ENCODE measurements at places on chromosomes 5 and 9.

GRCh38 chr9:8724284-8725018 is 924.9 kb upstream of the DMAC1 start:
- no peak for DNase-seq

DNA sequence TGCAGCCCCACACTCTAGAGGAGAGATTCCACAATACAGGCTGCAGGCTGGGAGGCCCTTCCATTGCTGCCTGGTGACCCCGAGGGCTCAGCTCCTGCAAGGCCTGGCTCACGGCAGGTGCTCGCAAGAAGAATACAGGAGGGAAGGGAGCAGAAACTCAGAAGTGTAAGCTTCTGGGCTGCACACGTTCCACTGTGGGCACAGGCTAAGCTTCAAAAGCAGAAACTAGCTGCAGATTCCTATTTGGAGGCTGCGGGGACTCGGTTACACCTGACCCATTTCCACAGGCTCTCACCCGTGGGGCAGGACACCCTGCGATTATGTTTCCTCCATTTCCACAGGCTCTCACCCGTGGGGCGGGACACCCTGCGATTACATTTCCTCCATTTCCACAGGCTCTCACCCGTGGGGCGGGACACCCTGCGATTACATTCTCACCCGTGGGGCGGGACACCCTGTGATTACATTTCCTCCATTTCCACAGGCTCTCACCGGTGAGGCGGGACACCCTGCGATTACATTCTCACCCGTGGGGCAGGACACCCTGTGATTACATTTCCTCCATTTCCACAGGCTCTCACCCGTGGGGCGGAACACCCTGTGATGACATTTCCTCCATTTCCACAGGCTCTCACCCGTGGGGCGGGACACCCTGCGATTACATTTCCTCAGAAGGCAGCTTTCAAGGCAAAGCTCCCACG is 10.3 kb downstream of the LPCAT1 start:
- no peak for DNase-seq

- no peak for DNase-seq
Measured at GRCh38 chr5:127839072-127839471, 135.9 kb downstream of the CCDC192 start.

DNA sequence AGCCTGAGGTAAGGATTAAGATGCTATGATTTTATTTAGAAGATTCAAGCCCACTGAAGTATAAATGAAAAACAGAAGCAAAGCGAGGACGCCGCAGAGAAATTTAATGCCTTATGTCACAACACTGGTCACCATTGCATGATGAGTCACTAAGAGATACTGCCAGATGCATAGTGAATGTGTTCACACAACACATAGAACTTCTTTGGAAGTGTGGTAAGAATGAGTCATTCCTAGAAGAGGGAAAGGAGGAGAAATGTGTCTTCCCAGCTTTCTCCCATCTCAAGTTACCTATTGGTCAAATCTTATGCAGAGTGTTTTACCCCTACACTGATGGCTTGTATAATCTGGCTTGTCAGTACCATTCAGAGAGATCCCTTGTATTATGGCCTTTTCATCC is 465.3 kb upstream of the ARRDC3 start:
- DNase-seq = peak; percentile 88

DNA sequence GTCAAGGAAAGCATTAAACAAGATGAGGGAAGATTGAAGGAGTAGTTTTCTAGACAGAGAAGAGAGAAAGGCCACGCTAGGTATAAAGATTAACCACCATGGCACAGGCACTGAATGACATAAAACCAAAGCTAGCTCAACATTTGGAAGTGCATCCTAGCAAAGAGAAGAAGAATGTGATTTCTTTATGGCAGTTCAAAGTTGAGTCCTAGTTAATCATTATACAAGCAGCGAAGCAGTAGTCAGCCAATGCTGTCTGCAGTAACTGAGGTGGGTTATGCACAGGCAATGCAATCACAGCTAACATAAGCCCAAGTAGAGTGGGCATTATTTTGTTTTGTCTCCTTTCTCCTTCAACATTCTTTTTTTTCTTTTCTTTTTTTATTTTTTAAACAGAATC is 24.0 kb upstream of the ANKRD31 start:
- DNase-seq = no peak

- peak; percentile 13 for DNase-seq
Measured at GRCh38 chr5:114447084-114447773, 85.4 kb downstream of the KCNN2 start.

DNA sequence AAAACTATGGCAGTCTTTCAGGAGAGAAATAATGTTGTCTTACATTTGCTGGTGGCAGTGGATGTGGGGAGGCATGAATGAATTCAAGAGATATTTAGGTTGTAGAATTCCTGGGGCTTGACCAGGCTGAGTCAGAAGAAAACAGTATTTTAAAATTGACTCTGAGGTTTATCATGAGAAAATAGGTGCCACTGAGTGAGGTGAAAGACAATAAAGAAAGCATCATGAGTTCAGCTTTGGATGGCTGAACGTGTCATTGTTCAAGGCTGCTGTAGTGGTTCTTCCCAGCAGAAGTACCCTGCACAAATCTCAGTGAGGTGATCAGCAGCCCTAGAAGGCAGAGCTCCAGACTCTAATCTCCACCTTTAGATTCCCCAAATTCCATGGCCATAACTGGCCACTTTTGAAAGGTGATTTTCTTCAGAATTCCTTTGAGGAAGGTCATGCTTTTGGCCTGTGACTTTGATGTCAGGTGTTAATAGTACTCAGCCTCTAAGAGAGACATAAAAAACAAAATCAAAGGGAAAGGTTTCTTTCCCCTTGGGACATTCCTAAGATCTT is 395.4 kb downstream of the NTRK2 start:
- no peak for DNase-seq

GRCh38 chr5:15901151-15901550 is 278.4 kb downstream of the MARCHF11 start:
- no peak for DNase-seq

DNA sequence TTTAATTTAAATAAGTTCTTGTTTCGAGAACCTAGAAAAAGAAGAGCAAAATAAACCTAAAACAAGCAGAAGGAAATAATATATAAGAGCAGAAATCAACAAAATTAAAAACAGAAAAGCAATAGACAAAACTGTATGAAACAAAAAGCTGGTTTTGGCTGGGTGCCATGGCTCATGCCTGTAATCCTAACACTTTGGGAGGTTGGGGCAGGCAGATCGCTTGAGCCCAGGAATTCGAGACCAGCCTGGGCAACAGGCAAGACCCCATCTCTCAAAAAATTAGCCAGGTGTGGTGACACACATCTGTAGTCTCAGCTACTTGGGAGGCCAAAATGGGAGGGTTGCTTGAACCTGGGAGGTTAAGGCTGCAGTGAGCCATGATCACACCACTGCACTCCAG is 59.2 kb upstream of the OTP start:
- no peak for DNase-seq

GRCh38 chr5:112548246-112548881 is 129.3 kb upstream of the EPB41L4A start:
- DNase-seq = peak; percentile 92

GRCh38 chr5:2631758-2632157 is 119.7 kb downstream of the IRX2 start:
- no peak for DNase-seq

- no peak for DNase-seq
Measured at GRCh38 chr5:106086352-106086751, 1584.4 kb downstream of the EFNA5 start.

DNA sequence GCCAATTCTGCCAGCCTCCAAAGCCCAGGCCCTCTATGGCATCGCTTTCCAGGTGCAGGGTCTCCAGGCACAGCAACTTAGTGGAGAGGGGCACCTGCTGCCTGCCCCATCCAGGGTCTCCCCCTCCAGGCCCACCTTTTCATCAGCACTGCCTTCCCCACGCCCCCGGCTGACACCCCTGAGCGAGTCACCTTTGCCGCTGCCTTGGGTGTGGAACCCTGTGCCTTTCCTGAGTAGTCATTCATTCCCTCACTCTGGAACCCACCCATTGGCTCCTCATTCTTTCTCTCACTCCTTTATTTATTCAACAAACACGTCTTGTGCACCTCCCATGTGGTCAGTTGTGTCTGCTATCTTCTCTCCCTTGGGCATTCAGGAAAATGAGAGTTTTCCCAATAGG is 14.5 kb upstream of the RPL26L1 start:
- no peak for DNase-seq

DNA sequence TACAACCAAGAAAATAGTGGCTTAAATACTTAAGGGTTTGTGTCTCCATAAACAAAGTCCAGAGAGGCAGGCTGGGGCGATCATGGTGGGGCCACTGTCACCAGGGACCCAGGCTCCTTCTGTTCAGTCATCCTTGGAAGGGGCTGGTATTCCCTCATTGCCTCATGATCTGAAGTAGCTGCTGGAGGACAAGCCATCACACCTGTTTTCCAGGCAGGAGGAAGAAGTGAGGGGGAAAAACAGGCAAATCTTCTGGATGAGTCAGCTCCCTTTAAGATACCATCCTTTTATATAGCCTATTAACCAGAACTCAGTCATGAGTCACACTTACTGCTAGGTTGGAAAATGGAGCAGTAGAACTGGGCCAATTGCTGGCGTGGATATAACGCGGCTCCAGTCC is 92.3 kb downstream of the DAP start:
- peak; percentile 26 for DNase-seq

DNA sequence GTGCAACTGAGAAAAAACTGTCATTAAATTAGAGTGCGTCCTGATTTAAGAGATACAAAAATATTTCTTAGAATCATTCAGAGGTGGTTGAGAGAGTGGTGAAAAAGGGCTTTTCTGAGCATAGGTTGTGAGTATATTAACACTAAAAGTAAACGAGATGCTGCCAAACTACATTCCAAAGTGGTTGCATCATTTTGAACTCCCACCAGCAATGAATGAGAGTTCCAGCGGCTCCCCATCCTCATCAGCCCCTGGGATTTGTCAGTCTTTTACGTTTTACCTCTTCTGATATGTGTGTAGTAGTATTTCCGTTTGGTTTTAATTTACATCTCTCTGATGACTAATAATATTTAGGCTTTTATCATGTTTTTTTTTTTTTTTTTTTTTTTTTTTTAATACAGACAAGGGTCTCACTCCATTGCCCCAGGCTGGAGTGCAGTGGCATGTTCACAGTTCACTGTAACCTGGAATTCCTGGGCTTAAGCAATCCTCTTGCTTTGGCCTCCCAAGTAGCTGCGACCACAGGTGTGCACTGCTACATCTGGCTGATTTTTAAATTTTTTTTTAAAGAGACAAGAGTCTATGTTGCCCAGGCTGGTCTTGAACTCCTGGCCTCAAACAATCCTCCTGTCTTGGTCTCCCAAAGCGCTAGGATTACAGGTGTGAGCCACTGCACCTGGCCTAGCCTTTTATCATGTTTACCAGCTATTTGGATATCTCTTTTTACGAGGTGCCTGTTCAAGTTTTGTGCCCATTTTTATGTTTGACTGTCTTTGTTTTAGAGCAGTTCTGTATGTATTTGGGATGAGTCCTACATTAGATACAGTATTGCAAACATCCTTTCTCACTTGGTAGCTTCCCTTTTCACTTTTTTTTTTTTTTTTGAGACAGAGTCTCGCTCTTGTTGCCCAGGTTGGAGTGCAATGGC is 17.0 kb downstream of the PRRT1B start:
- DNase-seq = peak; percentile 23

GRCh38 chr9:78030553-78031443 is 813 bp downstream of the GNAQ start:
- DNase-seq = peak; percentile 55

DNA sequence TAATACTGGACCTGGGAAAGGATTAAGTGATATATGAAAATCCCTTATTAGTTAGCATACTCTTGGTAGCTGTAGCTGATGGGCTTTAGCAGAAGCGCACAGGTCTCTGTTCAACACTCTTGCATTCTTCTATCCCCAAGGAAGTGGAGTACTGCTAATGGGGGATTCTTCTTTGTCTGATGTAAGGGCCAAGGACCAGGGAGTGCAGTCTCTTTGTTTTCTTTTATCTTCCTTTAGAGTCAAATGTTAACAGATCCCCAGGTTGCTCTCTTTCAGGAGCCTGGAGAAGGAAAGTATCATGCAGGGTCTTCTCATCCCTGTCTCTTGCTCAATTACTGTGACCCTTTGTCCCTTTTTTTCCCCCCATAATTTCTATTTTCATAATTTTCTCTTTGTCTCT is 1146.9 kb upstream of the DMAC1 start:
- DNase-seq = no peak

GRCh38 chr5:14628346-14628745 is 36.2 kb upstream of the OTULIN start:
- peak; percentile 57 for DNase-seq

GRCh38 chr5:55231029-55231918 is 2.1 kb downstream of the CCNO start:
- no peak for DNase-seq

- no peak for DNase-seq
Measured at GRCh38 chr9:100083448-100084127, 15.2 kb downstream of the ERP44 start.

DNA sequence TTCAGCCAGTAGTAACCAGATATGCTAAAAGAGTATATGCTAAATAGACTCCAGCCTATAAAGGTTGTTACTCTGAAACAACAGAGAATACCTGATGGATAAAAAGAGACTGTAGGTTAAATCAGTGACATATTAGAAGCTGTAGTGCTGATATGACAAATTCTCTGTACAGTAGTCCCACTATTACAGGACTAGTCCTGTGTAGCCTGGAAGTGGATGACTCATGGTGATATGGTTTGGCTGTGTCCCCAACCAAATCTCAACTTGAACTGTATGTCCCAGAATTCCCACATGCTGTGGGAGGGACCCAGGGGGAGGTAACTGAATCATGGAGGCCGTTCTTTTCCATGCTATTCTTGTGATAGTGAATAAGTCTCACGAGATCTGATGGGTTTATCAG is 276.2 kb upstream of the POU5F2 start:
- peak; percentile 45 for DNase-seq

- DNase-seq = no peak
Measured at GRCh38 chr5:137613554-137614265, 114.6 kb upstream of the SPOCK1 start.

DNA sequence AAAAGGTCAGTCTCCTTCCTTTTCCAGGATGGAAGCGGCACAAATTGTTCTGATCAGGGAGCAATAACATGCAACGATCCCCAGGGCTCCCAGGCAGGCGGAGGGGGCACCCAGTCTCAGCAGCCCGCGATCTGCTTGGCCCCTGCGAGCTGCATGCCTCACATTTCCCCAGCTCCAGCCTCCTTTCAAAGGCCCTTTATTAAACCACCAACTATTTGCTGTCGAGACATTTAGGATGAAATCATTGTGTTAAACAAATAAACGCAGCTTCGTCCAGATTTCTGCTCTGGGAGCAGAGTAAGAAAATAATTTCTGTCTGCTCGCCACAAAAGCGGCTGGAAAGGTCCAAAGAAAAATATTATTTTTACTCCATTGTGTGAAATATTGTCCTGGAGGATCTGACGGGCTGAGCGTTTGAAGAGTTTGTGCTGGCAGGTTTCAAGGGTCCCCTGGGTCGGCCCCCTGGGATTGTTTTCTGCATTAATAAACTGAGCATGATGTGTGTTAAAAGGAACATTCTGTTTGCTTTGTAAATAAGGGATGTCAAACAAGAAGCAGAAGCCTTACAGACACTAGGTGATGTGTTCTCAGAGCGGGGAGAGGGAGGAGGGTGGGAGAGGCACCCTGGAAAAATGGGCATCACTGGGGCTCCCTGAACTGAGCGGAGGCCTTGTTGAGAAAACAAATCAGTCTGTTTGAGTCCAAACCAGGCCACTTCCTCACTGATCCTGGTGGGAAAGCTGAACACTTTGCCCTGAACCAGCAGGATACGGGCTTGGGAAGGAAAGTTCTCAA is 110.1 kb downstream of the FOXD1 start:
- DNase-seq = peak; percentile 83
